ENCODE measurements at places on chromosomes 5 and 9. TPM values are rescaled to one million over a fixed set of nuclear protein-coding genes. Genes with fewer than 3 reads are reported as not detected.

The CDKN2B-AS1 gene
- polyA plus RNA-seq: not detected

The SH3RF2 gene
- not detected for polyA plus RNA-seq

The SPOCK1 gene
- polyA plus RNA-seq: 30.9 TPM

The SPATA31C1 gene
- polyA plus RNA-seq: not detected

The FAM170A gene
- polyA plus RNA-seq: not detected

The PDLIM7 gene
- polyA plus RNA-seq: 45.4 TPM

The RXRA gene
- polyA plus RNA-seq: 2.3 TPM

The APBB3 gene
- polyA plus RNA-seq: 131 TPM

The IL5 gene
- not detected for polyA plus RNA-seq

The PRUNE2 gene
- polyA plus RNA-seq: 9.7 TPM

The LOX gene
- 0.52 TPM for polyA plus RNA-seq

The TPPP gene
- polyA plus RNA-seq: 9.9 TPM

The SPATA31D4 gene
- polyA plus RNA-seq: not detected

The GMCL2 gene
- not detected for polyA plus RNA-seq

The NADK2 gene
- 66.8 TPM for polyA plus RNA-seq

The KDM3B gene
- 60.9 TPM for polyA plus RNA-seq

The SAXO1 gene
- not detected for polyA plus RNA-seq

The LCN2 gene
- polyA plus RNA-seq: not detected

The FOXI1 gene
- polyA plus RNA-seq: not detected

All from neural cell (in vitro differentiated cells).